ENCODE measurements at places on chromosomes 7 and 10.

DNA sequence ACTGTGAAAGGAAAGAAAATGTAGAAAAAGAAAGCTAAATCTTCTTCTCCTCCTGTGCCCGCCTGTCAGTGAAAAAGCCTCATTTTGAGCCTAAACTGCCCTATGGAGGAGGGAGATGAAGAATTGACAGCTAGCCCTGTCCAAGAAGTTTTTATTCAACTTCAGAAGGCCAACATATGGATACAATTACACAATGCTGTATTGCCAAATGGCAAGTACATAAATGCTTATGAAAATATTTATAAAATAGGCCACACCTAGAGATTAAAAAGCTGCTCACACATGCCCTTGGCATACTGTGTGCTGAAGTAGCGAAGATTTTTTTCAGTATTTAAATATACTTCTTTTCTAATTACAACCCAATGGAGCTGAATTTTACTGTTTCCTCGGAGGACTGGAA lies 65.1 kb upstream of the NEBL start:
- DNase-seq, result no peak

DNA sequence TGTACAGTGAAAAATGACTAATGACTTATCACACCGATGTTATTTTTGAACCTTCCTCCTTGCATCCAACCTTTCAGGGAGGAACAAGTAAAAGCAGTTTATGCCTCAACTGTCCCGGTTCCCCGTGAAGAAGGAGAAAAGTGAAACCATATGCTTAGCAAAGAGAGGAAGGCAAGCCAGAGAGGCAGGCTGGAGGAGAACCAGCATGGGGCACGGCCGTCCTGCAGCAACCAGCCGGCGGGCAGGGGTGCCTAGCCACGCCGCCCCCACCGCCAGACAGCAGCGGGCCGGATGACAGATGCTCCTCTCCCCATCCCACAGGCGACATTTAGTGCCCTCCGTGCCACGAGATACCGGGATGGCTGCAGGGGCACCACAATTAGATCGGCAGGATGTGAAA lies 421.4 kb upstream of the MGMT start:
- no peak for DNase-seq

DNA sequence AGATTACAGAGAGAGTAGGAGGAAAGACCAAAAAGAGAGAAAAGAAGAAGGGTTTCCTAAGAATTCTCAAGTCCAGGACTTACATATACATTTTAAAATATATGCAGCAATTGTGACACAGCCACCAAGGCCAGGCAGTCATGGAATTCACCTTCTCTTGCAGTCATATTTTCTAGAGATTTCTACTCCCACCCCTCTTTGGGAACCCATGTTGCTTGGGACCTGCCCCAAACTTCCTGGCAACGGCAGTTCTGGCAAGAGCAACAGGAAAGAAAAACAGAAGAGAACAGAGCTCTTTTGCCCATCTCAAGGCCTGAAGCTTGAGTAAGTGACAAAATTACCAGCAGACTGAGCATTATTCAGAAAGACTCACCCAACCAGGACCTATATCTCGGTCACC lies 128.3 kb upstream of the ASAH2 start:
- DNase-seq, result no peak

- no peak for DNase-seq
These were observed 41.8 kb upstream of the GJD4 start for GRCh38 chr10:35563261-35563891.

- DNase-seq, result peak; percentile 54
These were observed 584 bp upstream of the GARS1 start for GRCh38 chr7:30594048-30594539.
